Activated CD4-positive, alpha-beta T cell treated with anti-CD3 and anti-CD28 coated beads, Interleukin-2, amount 50 U/mL, for 16 hours (primary cell): ENCODE measurements at places on chromosomes 1 and 21.

DNA sequence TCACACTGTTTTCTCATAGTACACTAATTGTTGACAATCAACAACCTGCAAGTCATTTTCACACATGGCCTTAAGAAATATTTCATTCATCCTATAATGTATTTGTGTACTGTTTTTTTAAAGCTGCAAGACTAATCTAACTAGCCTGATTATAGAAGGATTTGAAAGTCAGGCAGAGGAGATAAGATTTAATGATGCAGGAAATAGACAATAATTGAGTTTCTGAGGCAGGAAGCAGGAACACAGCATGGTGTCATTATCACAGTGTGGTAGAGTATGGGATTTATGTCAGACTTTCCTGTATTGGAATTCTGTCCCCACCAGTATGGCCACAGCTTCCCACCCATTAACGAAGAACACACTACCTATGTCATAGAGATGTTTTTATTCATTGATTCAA is 138.8 kb downstream of the LRRC7 start:
- no peak for DNase-seq

GRCh38 chr1:115668579-115668978 is 26.8 kb downstream of the VANGL1 start:
- no peak for DNase-seq

- no peak for DNase-seq
These were observed 15.0 kb downstream of the C1orf52 start for GRCh38 chr1:85244271-85245061.

DNA sequence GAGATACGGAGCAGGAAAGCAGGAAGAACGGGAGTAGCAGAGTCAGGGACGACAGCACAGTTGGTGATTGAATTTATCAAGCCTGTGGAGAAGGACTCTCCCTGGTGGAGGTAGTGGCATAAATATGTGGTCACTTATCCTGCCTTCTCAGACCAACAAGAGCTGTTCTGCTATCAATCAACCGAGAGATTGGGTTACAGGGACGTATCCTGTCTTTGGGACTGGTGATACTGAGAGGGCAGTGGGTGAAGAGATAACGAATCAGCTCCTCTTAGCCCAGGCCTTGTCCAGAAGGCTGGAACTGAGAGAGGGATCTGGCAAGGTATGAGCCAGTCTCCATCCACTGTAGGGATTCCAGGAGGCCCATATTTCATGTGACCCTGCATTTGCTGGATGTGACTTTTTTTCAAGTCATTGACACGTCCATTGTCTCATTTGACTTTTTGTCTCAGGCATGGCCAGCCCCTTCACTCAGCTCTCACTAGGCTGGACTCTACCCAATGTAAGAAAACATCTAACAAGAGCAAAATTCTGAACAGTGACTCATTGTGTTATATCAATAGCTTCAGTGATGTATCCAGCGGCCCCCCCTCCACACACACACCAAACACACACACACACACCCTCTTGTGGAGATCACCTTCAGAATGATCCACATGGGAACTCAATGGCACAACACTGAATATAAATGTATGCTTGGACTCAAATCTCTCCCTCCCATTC is 11.3 kb downstream of the C1orf116 start:
- DNase-seq, result no peak
